ENCODE measurements at places on chromosomes 16 and 17. TPM values are rescaled to one million over a fixed set of nuclear protein-coding genes. Genes with fewer than 3 reads are reported as not detected.

- DNase-seq, result no peak
Observed at GRCh38 chr17:9612006-9612405, 33.3 kb upstream of the USP43 start.

DNA sequence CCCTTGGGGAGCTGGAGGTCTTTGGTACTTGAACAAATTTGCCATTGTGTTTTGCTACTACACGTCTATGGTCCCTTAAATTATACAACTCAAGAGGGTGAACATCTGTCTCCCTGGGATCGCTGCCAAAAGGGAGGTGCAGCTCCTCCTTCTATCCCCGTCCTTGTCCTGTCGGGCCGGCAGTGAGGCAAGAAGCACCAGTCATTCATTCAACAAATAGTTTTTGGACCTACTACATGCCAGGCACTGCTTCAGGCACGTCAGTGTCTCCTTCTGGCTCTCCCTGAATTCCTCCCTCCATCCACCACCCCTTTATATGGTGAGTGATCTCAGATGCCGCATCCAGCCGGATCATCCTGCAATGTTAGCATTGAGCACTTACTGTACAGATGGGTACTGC is 2.2 kb upstream of the RPL38 start:
- peak; percentile 71 for DNase-seq

DNA sequence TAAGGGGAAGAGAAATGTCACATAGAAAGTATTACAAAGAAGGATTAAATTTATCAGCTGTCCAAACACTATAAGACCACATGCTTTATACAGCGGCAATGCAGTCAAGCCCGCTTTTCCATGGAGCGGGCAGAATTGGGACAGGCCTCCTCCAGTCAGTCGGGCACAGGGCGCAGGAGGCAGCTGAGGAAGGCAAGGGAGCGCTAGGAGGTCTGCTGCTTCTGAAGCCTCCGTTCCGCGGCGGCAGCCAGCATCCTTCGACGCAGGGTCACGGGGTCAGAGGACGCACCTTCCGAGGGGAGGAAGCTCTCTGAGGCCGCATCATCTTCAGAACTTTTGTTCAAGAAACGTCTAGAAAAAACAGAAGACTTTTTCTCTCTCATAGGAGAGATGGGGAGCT is 62.6 kb downstream of the AMFR start:
- no peak for DNase-seq

Gene ACSM2A
- not detected for total RNA-seq

Gene TANC2
- total RNA-seq, result 6.0 TPM

DNA sequence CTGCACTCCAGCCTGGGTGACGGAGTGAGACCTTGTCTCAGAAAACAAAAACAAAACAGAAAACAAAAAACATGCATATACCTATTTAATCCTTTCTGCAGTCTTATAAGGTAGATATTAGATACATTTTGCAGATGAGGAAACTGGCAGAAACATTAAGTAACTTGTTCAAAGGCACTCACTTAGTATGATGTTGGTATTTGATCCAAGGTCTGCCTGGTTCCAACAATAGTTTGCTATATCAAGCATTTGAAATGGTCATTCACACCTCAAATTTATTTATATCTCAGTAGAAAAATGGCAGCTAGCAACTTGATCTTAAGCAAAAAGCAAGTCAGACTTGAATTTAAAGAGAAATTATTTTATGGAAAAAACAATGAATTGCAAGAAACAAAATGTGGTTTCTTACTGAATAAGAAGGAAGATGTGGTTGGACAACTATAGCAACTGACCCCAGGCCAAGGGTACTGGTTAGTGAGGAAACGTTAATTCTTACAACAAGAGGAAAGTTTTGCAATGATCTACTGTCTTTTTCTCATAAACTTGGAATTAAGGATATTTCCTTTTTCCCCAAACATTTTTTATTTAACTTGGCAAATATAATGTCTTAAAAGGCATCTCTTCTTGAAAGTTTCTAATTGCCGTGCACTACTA is 19.7 kb downstream of the DHRS7B start:
- DNase-seq, result no peak

- DNase-seq, result no peak
Observed at GRCh38 chr17:37546302-37546701, 56.6 kb downstream of the DUSP14 start.

- DNase-seq, result peak; percentile 83
Observed at GRCh38 chr16:11107780-11108465, 148.1 kb downstream of the SOCS1 start.

DNA sequence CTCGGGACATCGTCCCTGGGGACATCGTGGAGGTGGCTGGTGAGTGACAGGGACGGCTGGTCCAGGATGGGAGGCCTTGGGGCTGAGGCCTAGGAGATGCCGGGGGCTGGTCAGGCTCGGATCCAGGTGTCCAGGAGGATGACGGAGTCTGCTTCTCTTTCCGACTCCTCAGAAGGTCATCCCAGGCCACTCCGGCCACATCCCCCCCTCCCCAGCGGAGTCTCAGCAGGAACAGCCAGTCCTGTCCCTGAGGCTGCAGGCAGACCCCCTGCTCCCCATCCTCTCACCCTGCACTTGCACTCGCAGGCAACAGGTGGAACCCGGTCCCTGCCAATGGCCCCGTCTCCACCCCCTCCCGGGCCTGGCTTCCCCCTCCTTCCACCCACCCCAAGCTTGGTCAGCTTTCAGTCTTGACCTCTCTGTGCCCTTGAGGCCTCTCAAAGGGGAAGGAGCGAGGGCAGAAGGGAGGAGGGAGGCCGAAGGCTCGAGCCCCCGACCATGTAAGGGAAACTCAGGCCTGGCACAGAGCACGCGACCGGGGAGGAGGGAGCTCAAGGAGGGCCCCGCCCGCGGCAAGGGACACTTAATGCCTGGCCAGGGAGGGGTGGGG is 4.4 kb downstream of the ATP2A1 start:
- DNase-seq, result no peak

DNA sequence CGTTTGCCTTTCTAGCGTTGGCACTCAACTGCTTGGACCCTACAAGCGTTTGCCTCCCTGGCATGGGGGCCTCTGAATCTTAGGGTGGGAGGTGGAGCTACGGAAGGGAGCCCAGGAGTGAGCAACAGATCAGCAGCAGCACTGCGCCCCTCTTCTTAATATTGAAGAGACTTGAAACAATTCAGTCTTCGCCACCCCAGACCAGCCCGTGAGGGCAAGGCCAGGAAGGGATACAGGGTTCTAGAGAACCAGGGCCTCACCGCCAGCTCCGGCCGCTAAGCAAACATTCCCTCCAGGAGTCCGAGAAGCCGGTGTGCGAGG is 1.5 kb upstream of the GPRC5C start:
- DNase-seq, result no peak

- DNase-seq, result peak; percentile 6
Observed at GRCh38 chr16:55418586-55418985, 60.4 kb upstream of the MMP2 start.

Gene FSCN2
- total RNA-seq, result not detected

Gene ZNF205
- 9.3 TPM for total RNA-seq

Gene HLF
- 0.24 TPM for total RNA-seq

DNA sequence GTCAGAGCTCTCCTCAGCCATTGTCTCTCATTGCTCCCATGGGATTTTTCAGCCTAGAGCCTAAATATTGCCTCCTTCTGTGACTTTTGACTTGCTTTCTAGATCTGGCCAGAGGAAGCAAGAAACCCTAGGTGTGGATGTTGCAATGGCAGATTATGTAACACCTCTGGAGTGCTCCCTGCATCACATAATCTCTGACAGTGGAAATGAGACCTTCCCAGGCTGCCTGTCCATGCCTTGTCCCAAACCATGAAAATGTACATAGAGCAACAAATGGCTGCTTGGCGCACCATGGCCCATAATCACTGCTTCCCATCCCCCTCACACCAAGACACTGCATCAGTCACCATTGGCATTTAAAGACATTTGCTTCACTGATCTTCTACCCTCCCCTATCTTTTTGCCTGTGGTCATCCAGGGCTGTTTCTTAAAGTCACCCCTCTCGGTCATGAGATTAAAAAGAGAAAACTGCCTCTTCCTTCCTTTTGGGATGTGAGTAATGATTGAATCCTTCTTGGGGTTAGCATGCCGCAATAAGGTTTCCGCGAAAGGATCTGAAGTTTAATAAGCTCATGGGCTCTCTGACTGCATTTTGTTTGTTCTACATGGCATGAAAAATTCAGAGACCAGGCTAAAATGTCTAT is 34.2 kb upstream of the CCL2 start:
- DNase-seq, result peak; percentile 59

Gene C16orf89
- not detected for total RNA-seq

GRCh38 chr17:8144401-8145231 is 7.6 kb downstream of the PER1 start:
- no peak for DNase-seq

- no peak for DNase-seq
Observed at GRCh38 chr16:69089091-69089910, 16.2 kb upstream of the HAS3 start.

Gene HS3ST6
- not detected for total RNA-seq

Gene CBLN1
- total RNA-seq, result not detected

Gene PIRT
- not detected for total RNA-seq

GRCh38 chr16:10067406-10067805 is 114.8 kb downstream of the GRIN2A start:
- peak; percentile 63 for DNase-seq
